ENCODE measurements at places on chromosomes 13 and 19. TPM values are rescaled to one million over a fixed set of nuclear protein-coding genes. Genes with fewer than 3 reads are reported as not detected.

ACTMAP gene
- 5.5 TPM for total RNA-seq

FCHO1 gene
- total RNA-seq = 2.1 TPM

CEACAM5 gene
- total RNA-seq = not detected

TMEM221 gene
- total RNA-seq = 0.14 TPM

SIGLEC12 gene
- total RNA-seq = 1.00 TPM

Measured in posterior vena cava (tissue), 2 donors.